ENCODE measurements at places on chromosomes 1 and 21.

DNA sequence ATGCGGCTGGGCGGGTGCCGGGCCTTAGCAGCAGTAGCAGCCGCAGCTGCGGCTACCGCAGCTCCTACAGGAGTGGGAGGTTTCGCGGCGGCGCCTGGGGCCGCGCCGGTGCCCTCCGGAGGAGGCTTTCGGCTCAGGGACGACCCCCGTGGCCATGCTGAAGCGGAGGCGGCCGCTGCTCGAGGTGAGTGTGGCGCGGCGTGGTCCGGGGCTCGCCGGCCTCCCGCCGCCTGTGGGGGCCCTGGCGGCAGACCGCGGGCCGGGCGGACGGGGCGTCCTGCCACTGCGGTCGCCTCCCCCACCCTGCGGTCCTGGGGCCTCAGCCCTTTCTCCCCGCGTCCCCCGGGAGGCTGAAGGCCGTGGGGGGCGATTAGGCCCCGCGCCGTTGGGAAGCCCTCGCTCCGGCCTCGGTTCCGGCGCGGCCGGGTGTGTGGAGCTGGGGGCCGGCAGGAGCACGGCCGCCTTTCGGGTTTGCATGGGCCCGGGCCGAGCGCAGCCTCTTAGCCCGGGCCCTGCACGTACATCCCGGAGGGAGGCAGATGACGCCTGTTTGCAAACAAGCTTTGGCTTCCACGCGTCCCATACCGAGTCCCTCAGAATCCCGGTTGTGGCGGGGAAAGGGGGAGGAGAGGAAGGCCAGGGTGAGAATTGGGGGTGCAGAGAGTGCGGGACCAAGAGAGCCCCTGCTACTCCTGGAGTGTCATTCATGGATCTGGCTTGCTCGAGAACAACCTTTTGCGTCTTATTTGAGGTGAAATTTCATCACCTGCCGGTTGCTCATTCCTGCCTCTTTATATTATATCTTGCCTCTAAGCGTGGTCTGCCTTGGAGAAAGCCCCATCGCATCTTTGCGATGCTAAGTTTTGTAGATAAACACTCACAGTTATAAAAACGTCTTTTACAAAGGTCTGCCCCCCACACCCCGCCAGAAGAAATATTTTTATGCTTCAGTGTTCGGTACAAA is 613 bp downstream of the ZFYVE9 start:
- peak; percentile 43 for DNase-seq

DNA sequence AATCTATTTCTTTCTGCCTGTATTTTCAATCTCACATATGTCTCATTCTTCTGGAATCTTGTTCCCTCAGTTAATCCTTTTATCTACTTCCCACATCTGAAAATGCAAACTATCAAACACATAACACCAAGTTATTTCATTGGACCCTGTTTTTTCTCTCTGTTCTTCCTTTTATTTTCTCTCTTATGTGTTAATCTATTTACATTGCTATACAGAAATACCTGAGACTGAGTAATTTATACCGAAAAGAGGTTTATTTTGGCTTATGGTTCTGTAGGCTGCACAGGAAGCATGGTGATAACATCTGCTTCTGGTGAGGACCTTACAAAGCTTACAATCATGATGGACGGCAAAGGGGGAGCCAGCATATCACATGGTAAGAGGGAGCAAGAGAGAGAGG is 247.6 kb downstream of the TGFB2 start:
- no peak for DNase-seq

DNA sequence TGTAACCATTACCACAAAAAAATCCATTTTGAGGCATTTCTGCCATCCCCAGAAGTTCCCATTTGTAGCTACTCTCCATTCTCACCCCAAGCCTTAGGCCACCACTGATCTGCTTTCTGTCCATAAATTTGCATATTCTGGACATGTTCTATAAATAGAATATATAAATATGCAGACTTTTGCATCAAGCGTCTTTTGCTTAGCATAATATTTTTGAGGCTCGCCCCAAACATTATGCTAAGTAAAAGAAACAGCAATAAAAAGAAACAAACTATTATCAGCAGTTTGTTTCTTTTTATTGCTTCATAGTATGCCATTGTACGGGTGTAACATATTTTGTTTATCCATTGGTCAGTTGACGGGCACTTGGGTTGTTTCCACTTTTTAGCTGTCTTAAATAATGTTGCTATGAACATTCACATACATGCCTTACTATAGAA is 7.9 kb downstream of the TFAP2E start:
- DNase-seq: no peak

DNA sequence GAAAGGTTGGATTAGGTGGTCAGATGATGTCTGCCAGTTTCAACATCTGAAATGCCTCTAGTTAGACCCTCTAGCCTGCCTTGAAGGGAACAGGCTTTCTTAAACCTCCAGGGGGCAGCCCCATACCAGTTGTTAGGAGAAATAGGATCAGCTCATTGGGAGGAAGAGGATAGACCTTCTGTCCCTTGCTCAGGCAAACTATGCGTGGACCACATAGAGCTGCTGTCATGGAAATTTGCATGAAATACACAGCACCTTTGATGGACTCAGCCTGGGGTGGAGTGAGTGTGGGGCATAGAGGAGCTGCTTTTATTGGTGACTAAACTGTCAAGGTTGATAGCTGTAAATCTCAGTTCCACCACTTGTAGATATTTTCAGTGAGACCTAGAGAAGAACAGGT is 38.4 kb upstream of the SPAG17 start:
- DNase-seq: no peak

DNA sequence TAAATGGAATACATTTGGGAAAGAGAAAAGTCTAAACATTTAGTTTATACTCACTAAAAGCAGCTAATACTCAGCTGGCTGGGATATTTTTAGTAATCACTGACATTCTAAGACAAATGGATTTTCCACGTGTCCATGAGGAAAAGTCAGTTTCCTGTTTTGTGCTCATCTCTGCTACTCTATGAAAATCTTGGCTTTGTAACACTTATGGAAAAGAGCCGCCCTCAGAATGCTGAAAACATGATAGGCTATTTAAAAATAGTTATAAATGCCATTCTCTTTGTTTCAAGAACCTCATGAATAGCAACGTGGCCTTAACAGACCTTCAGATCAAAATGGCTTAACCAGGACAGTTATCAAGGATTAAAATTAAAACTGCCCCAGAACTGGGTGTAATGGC is 29.9 kb downstream of the MRAP start:
- no peak for DNase-seq

GRCh38 chr1:110548381-110548780 is 29.4 kb upstream of the KCNA10 start:
- no peak for DNase-seq

- DNase-seq: no peak
Observed at GRCh38 chr1:115286431-115287205, 51.4 kb downstream of the NGF start.

DNA sequence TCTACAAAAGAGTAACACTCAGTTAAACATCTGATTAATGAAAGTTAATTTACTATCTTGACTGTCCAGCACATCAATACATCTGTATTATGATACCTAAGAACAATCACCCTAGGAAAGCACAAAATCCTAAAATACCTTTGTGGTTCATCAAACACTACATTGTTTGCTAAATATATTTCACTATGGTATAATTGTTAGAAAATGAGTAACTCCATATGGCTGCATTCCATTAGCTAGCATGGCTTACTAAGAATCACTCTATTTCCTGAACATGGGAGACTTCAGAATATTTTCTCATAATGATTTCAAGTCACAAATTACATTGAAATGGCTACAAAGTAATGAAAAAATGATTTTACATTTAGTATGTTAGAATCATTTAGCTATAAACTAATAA is 12.5 kb downstream of the TRMT1L start:
- DNase-seq: no peak

- peak; percentile 45 for DNase-seq
Observed at GRCh38 chr1:26696119-26696653, 371 bp downstream of the ARID1A start.

- no peak for DNase-seq
Observed at GRCh38 chr1:69648486-69648885, 80.8 kb downstream of the LRRC7 start.

- DNase-seq: no peak
Observed at GRCh38 chr1:59146056-59146455, 150.8 kb upstream of the FGGY start.

- DNase-seq: peak; percentile 34
Observed at GRCh38 chr1:147840909-147841308, 61.7 kb upstream of the GJA8 start.

GRCh38 chr1:37958690-37959089 is 11.8 kb upstream of the INPP5B start:
- DNase-seq: no peak

DNA sequence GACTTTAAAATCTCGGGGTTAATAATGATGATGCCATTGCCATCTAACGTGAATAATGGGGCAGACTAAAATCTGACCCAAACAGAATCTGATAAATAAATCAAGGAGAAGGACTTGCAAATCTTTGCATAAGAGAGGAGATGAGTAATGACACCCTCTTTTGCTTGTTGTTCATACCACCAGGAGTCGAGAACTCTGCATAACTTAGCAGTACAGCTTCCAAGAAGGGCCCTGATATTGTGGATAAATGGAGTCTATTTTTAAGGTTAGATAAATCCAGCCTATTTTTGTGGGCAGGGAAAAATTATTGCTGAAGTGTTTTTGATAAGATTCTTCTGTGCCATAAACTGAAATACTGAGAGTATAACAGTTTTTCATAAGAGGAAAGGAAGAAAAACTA is 17.3 kb downstream of the RYR2 start:
- no peak for DNase-seq

GRCh38 chr1:234484991-234485739 is 6.2 kb upstream of the TARBP1 start:
- DNase-seq: no peak

GRCh38 chr1:43062527-43063095 is 103.9 kb upstream of the SLC2A1 start:
- no peak for DNase-seq

DNA sequence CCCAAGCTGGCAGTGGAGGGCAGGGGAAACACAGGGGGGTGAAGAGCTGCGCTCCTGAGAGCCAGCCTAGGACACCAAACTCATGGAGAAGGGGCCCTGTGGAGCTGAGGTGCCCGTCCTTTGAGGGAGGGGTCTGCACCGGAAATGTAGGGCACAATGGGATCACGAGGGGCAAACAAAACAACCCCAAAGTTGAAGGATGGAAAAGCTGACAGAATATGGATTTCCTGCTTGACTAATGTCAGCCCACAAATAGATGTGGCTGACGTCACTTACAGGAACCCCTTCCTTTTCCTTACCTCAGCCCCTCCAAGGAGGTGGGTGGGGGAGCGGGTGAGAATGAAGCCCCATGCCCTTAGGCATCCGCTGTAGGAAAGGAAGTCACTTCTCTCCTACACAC is 110.9 kb downstream of the KCNN3 start:
- DNase-seq: peak; percentile 81

DNA sequence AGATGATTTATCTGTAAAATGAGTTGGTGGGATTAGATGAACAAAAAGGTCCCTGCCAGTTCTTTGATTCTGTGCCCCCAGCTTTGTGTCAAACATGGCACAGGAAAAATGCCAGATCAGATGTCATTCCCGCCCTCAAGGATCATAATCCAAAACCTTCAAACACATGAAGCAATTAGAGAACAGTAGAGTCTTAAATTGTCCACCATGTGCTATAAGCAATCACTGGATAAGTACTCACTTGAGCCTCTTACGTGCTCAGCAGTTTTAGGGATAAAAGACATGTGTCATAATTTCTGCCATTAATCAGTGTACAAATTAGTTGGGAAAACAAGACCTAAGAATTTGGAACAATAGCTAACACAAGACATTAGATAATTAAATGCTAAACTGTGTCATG is 15.4 kb upstream of the KIAA0040 start:
- DNase-seq: no peak

DNA sequence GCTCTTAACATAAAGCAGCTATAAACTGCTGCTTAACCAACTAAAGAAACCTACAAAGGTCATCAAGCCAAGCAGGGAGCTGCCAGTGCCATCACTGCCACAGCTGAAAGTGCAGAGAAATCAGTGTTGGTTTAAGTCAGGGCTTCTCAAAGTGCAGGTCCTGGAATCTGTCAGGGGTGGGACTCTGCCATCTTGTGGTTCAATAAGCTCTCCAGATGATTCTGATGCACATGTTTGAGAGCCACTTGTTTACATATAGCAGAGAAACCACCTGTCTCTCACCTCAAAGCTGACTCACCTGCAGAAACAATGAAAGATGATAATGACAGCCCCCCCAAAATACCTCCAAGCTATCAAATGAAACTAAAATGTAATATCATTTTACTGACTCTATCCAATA is 49.3 kb downstream of the SH3GLB1 start:
- no peak for DNase-seq

GRCh38 chr1:93979718-93980319 is 70.6 kb upstream of the GCLM start:
- no peak for DNase-seq

GRCh38 chr1:179824265-179824664 is 53.3 kb downstream of the TOR1AIP2 start:
- DNase-seq: no peak

GRCh38 chr1:88247666-88248065 is 436.4 kb upstream of the PKN2 start:
- DNase-seq: no peak

All from stimulated activated CD8-positive, alpha-beta memory T cell treated with anti-CD3 and anti-CD28 coated beads, Interleukin-4, amount 100 ng/mL, for 48 hours (primary cell).